Osteocyte (in vitro differentiated cells): ENCODE measurements at places on chromosomes 16 and 17. TPM values are rescaled to one million over a fixed set of nuclear protein-coding genes. Genes with fewer than 3 reads are reported as not detected.

The RND2 gene
- 0.91 and 1.5 TPM in 2 replicates for total RNA-seq

The SEPTIN12 gene
- total RNA-seq: not detected in 2 replicates

The PIK3R6 gene
- not detected in 2 replicates for total RNA-seq

DNA sequence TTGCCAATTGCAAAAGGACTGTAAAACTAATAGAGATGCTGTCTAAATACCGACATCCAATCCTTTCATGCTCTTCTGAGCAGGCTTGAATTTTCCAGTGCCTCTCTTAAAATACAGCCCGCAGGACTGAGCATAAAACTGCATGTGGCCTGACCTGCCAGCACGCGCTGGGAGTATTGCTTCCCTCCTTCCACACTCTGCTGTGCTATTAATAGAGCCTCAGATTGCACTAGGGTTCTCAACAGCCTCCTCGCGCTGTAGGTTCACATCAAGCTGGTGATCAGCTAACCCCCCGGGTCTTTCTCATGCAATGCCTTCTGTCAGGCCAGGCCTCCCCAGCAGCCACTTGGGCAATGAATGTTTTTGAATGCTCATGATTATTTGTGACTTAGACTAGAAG lies 14.2 kb upstream of the MSI2 start:
- H3K27ac ChIP-seq: no peak overlapping the region
- no peak overlapping the region for H3K4me3 ChIP-seq
- peaks cover 3% of the 10 kb centered on the region for H3K27me3 ChIP-seq
- no peak for DNase-seq
- H3K36me3 ChIP-seq: no peaks in the 10 kb centered on the region
- H3K4me1 ChIP-seq: peaks cover 14% of the 10 kb centered on the region

DNA sequence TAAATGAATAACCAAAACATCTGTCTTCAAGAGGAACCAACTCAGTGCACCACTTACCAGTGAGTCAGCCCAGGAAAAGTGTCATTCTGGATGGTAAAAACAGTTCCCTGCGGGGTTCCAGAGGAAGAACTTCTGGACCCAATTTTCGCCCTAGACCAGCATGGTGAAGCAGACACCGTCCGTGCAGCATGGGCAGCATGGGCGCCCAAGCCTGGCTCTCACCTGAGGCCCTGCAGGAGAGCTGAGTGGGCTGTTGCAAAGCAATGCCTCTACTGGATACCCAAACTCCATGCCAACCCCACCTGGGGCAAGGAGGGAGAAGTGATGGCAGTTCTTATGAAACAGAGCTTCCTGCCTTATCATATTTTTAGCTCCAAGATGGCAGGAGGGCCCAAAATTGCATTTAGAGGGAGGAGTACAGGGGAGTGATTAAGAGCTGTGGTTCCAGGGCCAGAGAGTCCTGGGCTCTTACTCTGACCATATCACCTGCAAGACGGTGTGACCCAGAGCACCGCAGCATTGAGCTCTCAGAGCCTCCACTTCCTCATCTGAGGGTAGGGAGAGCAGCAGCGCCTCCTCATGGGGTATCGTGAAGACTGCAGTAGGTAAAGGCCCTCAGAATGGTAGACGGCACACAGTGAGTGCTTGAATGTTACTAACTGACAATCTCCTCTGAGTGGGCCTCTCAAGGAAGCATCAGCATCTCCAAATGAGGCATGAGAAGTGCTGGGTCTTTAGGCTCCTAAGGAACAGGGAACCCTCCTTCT lies 16.6 kb upstream of the INPP5K start:
- no peak overlapping the region for H3K4me3 ChIP-seq
- no peaks in the 10 kb centered on the region for H3K4me1 ChIP-seq
- no peaks in the 10 kb centered on the region for H3K27me3 ChIP-seq
- no peak for DNase-seq

DNA sequence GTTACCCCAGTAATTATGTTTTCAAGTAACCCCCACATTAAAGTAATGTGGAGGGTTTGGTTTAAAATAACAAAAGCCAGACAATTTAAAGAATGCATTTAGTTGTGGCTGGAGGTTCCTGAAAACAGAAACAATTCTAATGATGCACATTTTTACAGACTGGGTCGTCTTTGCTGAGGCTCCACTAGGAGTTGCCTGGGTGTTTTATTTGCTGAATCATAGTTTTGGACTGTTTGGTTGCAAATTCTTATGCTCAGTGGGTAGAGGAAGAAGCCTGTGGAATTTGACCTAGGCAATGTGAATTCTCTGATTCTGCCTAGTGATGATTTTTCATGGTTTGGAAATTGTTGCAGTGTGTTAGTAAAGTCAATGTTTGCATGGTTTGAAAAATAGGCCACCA lies 16.3 kb downstream of the SHISA9 start:
- H3K27ac ChIP-seq: no peak overlapping the region
- H3K4me1 ChIP-seq: no peaks in the 10 kb centered on the region
- DNase-seq: no peak
- H3K27me3 ChIP-seq: no peaks in the 10 kb centered on the region
- no peaks in the 10 kb centered on the region for H3K36me3 ChIP-seq
- H3K4me3 ChIP-seq: no peak overlapping the region

GRCh38 chr17:75783069-75783783 lies 1.4 kb upstream of the UNK start:
- peak overlapping the region; percentile 48 for H3K4me3 ChIP-seq
- H3K4me1 ChIP-seq: peaks cover 46% of the 10 kb centered on the region
- peak overlapping the region; percentile 99 for H3K27ac ChIP-seq

DNA sequence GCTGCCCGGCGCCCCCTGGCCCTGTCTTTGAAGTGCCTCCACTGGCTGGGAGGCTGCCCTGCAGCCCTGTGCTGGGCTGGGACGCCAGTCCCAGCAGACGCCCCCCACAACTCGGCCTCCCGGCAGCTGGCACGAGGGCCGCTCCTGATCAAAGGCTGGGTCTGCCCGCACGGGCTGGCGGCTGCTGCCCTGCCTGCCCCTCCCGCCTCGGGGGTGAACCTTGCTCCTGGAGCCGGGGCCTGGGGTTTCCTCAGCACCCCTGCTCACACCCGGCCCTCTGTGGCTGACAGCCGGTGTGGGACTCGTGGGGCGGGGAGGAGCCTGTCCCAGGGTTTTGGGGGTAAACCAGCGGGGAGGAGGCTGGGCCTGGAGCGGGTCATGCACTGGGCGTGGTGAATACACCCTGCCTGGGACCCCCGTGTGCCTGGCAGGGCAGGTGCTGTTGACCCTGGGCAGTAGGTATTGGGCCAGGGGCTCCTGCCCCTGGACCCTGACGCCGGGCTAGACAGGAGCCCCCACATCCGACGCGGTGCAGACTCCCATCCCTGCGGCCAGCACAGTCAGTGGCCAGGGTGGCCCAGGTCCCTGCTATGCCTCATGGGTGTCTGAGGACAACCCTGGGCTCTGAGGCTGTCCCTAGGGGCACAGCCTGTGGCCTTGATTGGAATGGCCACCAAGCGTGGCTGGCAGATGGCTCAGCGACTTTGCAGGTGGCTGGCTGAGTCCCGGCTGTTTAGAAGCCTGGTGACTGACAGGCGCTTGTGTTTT lies 21.7 kb downstream of the CENPX start:
- peaks cover 19% of the 10 kb centered on the region for H3K4me1 ChIP-seq
- no peaks in the 10 kb centered on the region for H3K27me3 ChIP-seq
- no peak overlapping the region for H3K27ac ChIP-seq
- peaks cover 6% of the 10 kb centered on the region for H3K36me3 ChIP-seq
- H3K4me3 ChIP-seq: no peak overlapping the region
- no peak for DNase-seq

DNA sequence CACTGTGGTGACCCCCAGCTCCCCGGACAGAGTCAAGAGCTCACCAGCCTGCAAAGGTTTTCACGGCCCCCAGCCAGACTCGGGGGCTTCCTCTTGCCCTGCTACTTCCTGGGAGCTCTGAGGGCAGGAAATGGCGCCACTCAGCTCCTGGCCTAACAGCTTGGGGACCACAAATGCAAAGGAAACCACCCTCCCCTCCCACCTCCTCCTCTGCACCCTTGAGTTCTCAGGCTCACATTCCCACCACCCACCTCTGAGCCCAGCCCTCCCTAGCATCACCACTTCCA lies 375 bp upstream of the SPN start:
- no peak overlapping the region for H3K27ac ChIP-seq
- no peaks in the 10 kb centered on the region for H3K36me3 ChIP-seq
